Astrocyte (in vitro differentiated cells and primary cell): ENCODE measurements at places on chromosomes 6 and 20. TPM values are rescaled to one million over a fixed set of nuclear protein-coding genes. Genes with fewer than 3 reads are reported as not detected.

- H3K27me3 ChIP-seq, result peaks cover 3% of the 10 kb centered on the region
- H3K4me1 ChIP-seq, result no peaks in the 10 kb centered on the region
- no peak for DNase-seq
- no peaks in the 10 kb centered on the region for H3K36me3 ChIP-seq
These were observed 6.8 kb downstream of the PROKR2 start for GRCh38 chr20:5309971-5310370.

DNA sequence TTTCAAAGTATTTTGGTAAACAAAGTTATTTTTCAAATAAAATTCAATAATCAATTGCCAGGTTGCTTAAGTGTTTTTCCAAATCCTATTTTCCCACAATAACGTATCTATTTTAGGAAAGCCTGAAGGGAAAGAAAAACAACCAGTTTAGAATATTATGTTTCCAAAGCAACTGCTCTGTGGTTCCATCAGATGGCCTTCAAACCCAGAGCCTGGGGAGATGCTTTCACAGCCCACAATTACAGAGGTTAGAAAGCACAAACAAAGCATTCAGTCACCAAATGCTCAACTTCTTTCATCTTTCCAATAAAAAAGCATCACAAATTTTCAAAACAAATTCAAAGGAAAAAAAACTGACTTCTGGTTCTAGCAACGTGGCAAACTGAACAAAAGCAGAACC is 66.0 kb downstream of the ELOVL5 start:
- H3K27ac ChIP-seq, result peak overlapping the region; percentile 43
- peaks cover 8% of the 10 kb centered on the region for H3K36me3 ChIP-seq
- no peak for DNase-seq
- H3K27me3 ChIP-seq, result no peaks in the 10 kb centered on the region
- H3K4me3 ChIP-seq, result no peak overlapping the region

DNA sequence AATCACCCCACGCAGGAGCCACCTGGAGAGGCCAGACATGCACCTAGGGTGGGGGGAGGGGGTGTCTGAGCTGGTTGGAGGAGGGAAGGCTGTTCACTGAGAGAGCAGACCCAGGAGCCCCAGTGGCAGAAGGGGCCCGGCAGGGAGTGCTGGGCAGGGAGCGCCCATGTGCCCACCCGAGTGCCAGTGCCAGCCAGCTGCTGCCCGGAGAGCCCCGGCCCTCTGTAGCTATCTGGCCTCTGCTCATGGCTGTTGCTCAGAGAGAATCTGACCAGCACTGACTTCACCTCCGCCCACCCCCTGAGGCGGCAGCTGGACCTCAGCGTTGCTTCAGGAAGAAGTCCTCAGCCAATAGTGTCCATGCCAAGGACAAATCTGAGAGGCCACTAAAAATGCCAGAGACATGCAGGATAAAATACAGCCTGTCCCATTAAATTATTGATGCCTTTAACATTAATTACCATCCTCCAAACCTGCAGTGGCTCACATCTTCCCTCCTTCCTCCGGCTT is 22.8 kb downstream of the SLC17A9 start:
- H3K4me1 ChIP-seq, result no peaks in the 10 kb centered on the region
- H3K27me3 ChIP-seq, result peaks cover 44% of the 10 kb centered on the region
- DNase-seq, result no peak
- no peak overlapping the region for H3K4me3 ChIP-seq
- no peaks in the 10 kb centered on the region for H3K36me3 ChIP-seq
- H3K27ac ChIP-seq, result no peak overlapping the region

GRCh38 chr6:160253714-160254113 is 4.9 kb downstream of the SLC22A2 start:
- DNase-seq, result no peak
- no peak overlapping the region for H3K27ac ChIP-seq
- H3K27me3 ChIP-seq, result no peaks in the 10 kb centered on the region
- no peaks in the 10 kb centered on the region for H3K36me3 ChIP-seq

DNA sequence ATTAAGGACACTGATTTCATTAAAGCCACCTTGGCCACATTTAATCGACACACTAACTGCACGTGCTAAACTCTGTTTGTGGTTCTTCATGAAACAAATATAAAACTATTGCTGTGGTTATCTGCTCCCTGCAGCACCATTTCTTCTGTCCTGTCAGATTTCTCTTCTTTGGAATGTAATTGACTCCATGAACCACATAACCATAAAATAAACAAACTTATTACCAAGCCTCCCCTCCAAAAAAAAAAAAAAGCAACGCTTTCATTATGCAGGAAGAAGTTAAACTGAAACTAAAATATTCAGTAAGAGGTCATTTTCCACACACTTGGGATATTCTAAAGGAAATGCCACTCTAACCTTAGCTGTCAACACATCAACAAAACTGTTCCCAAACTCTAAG is 319.1 kb upstream of the NT5E start:
- no peak overlapping the region for H3K27ac ChIP-seq
- no peak overlapping the region for H3K4me3 ChIP-seq
- no peaks in the 10 kb centered on the region for H3K27me3 ChIP-seq
- DNase-seq, result no peak
- no peaks in the 10 kb centered on the region for H3K4me1 ChIP-seq
- H3K36me3 ChIP-seq, result no peaks in the 10 kb centered on the region

GRCh38 chr20:58714923-58715351 is 22.3 kb downstream of the NPEPL1 start:
- no peak overlapping the region for H3K4me3 ChIP-seq
- no peaks in the 10 kb centered on the region for H3K4me1 ChIP-seq
- H3K27me3 ChIP-seq, result peaks cover 4% of the 10 kb centered on the region
- DNase-seq, result no peak
- H3K27ac ChIP-seq, result no peak overlapping the region
- H3K36me3 ChIP-seq, result no peaks in the 10 kb centered on the region

DNA sequence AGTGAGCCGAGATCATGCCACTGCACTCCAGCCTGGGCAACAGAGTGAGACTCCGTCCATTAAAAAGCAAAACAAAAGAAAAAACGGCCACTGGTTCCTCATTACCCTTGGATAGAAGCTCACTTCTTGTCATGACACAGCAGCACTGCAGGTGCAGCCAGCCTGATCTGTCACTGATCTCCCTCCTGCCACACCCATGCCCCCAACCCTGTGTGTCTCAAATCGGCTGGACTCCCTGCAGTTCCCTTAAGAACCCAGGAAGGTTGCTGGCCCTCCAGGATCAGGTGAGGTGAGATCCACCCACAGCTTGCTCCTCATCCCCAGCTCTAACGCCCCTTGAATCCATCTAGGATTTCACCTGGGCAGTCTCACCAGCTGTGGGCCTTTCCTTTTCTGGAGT is 26.3 kb upstream of the NNAT start:
- no peaks in the 10 kb centered on the region for H3K36me3 ChIP-seq
- H3K4me3 ChIP-seq, result no peak overlapping the region
- no peak overlapping the region for H3K27ac ChIP-seq
- DNase-seq, result no peak

DNA sequence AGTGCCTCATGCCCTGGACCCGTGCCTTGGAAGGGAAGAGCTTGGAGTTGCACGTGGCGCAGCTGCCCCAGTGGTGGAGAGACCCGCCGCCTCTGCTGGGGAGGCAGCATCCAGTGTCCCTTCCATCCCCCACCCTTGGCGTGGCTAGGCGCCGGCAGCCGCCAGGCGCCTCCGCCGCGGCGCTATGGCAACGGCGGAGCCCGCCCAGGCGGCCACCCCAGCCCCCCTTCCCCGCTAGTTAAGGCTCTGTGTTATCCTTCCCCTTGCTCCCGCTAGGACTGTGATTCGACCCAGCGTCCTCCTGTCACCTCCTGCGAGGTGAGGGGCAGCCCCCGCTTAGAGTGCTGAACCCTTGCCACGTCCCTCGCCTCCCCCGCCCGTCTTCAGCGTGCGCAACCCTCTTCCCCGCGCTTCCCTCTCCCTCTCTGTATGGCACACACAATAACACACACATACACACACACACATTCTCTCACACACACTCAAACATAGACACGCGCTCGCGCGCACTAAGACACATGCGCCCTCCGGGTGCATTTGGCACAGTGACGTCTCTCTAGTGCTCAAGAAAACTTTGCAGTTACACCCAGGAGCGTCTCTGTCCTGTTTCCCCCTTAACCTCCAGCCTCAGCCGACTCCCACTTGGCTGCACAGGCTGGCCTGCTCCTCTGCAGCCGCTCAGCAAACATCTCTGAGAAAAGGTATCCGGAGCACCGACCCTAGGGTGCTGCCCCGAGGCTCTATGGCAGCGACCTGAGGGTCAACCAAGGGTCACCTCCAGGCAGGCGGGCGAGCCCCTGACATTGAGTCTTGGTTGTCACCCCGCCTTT is 8.5 kb downstream of the GRIK2 start:
- no peak overlapping the region for H3K27ac ChIP-seq
- peaks cover 6% of the 10 kb centered on the region for H3K4me1 ChIP-seq

IMPG1 gene
- total RNA-seq, result not detected in 2 replicates

GRCh38 chr6:31689249-31690110 is 8.6 kb upstream of the LY6G5C start:
- H3K27ac ChIP-seq, result no peak overlapping the region
- no peak for DNase-seq
- no peak overlapping the region for H3K4me3 ChIP-seq
- no peaks in the 10 kb centered on the region for H3K27me3 ChIP-seq

GRCh38 chr6:93970684-93971083 is 551.3 kb upstream of the EPHA7 start:
- no peaks in the 10 kb centered on the region for H3K27me3 ChIP-seq
- H3K27ac ChIP-seq, result no peak overlapping the region
- DNase-seq, result no peak
- H3K36me3 ChIP-seq, result no peaks in the 10 kb centered on the region
- H3K4me1 ChIP-seq, result no peaks in the 10 kb centered on the region

GRCh38 chr6:47377971-47378370 is 68.3 kb upstream of the TNFRSF21 start:
- H3K27me3 ChIP-seq, result peaks cover 2% of the 10 kb centered on the region
- DNase-seq, result no peak
- H3K4me1 ChIP-seq, result no peaks in the 10 kb centered on the region
- H3K36me3 ChIP-seq, result no peaks in the 10 kb centered on the region
